ENCODE measurements at places on chromosomes 3 and 15.
A peak's percentile ranks its signal among the peaks of the same experiment; 100 is the strongest.

DNA sequence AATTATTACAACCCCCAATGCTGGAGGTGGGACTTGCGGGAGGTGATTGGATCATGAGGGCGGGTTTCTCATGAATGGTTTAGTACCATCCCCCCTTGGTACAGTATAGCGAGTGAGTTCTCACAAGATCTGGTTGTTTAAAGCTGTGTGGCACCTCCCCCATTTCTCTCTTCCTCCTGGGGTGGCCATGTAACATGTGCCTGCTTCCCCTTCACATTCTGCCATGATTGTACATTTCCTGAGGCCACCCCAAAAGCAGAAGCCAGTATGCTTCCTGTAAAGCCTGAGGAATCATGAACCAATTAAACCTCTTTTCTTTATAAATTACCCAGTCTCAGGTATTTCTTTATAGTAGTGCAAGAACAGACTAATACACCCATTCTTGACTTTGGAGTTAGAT, 20.3 kb upstream of the PROK2 start:
- DNase-seq = peak; percentile 86

- DNase-seq = peak; percentile 18
Measured at GRCh38 chr15:97023488-97023844, 693.0 kb downstream of the NR2F2 start.

DNA sequence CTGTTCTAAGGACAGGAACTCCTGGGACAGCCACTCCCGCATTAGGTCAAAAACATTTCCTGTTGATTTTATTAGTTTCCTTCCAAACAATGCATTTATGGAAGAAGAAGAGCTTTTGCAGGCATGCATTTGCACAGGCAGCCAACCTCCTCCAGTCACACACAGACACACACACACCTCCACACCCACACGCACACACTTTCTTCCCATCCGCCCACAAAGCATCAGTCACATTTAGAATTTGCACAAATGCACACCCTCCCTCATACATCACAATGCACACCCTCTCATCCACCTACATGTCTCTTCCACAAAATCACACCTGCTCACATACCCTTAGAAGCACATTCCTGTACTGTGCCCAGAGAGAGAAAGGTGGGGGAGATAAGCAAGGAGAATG, 4.1 kb upstream of the TYRO3 start:
- no peak for DNase-seq

DNA sequence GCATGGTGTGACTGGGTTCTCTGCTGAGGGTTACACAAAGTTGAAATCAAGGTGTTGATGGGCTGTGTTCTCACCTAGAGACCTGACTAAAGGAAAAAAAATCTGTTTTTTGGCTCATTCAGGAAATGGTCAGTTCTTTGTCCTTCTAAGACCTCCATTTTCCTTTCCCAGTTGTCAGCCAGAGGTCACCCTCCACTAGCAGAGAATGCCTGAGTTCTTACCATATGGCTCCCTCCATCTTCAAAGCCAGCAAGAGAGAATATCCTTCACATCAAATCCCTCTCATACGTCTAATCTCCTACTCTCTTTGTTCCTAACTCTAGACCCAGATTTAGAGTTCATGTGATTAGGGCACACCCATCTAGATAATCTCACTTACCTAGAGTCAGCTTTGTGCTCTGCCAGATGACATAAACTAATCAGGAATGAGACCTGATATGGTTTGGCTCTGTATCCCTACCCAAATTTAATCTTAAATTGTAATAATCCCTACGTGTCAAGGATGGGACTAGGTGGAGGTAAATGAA, 19.4 kb downstream of the ANKRD28 start:
- no peak for DNase-seq

DNA sequence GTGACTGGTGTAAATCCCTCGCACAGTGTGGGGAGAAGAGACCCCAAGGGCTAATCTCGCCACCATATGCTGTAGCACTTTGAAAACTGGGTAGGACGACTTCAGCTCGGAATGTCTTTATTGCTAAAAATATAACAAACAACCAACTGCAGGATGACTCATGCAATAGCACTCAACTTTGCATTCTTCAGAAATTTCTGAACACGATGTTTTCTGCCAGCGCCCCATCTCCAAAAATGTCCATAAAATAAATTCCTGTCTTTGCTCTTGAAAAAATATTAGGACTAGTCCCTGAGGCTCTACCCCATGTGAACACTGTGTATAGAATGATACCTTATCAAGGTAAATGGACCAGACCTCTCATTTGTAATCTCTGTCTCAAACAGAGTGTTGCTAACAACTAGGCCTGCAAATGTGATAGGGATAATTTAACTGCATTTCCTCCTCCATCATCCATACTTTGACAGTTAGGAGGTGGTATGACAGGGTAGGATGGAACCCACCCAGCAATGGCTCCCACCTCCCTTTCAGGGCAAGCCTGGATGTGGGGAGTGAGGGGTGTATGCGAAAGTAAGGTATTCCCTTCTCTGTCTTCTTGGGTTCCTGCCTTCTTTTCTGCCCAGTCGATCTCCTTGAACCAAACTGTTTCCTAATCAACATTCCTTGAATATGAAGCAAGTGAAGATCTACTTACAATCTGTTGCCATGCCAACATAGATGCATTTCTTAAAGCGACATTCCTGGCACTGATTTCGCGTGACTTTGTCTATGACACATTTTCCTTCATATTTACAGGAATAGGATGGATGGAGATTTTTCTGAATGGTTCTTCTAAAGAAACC, 201.1 kb downstream of the NR1D2 start:
- no peak for DNase-seq

DNA sequence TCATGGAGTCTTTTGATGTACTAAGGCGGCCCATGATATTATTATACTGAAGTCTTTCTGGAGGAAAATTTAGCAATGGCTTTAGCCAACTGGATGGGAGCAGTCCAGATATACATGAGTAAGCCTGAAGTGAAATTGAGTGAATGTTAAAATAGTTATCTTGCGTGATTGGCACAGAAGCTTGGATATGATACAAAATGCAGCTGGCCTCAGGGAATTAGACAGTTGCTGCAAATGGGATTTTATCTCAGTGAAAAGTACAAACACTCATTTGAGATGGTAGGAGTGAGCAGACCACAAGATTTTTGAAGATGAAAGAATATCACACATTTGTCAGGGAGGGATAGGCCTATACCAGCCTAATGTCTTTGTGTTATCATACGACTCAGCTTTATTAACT, 8.9 kb downstream of the LMOD3 start:
- no peak for DNase-seq

DNA sequence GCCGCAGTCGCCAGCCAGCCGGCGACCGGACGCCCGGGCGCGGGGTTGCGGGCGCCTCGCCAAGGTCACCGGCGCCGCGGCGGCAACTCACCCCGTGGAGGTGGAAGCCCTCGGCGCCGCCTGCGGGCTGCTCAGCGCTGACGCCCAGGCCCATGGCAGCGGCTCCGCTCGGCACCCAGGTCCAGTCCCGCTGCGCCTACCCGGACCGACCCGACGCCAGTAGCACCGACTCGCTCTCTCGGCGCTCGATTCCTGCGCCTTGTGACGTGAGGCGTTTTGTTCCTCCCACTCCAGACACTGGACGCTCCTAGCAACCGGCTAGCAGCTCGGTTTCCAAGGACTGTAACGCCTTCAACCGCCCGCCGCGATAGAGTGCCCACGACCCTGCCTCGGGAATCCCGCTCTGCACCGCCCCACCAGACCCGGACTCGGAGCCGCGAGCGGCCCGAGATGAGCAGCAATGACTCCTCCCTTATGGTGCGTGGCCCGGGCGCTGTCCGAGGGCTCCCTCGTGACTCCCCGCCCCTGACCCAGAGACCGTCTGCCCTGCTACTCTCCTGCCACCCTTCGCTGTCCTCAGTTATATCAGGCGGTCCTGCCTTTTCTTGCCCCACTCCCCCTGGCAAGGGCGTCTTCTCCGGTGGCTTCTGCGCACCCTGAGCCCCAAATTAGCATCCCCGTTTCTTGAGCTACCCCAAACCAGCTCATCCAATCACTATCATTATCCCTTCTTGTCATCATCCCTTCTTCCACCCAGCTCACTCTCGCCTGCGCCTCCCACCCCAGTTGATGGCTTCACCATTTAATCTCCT, at the start of the genes GORASP1 and TTC21A:
GORASP1 (minus strand) TSS at position 240 of the 812 bp plus-strand sequence; CDS start at position 154, 86 bp downstream.
TTC21A (plus strand) TSS at position 293 of the 812 bp plus-strand sequence; CDS start at position 451, 158 bp downstream.
- peak; percentile 66 for DNase-seq

DNA sequence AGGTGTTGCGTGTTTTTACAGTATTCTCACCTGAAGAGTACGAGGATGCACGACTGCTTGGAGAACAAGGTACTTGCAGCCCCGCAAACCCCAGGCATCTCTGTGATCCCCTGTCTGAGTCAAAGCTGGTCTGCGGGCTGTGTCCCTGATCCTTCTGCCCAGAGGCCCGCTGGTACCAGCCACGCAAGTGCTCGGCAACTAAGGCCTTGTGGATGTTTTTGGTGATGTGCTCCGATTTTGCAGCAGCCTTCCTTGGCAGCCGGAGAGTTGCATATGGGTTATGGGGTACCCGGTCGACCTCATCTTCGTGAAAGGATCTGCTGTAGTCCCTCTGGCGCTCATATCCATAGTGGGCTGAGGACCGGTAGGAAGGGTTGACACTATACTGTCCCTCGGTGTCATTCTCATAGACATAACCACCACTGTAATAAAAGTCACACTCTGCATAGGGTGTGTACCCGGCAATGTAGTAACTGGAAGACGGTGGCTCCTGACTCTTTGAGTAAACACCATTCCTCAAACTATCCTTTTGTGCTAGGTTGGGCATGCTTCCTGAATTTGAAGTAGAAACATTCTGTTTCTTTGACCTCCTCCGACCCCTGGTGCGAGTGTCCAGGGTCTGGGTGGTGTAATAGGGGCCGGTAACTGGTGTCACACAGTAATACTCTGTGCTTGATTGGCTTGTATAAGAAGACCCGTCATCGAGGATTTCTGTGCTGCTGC, 58.6 kb upstream of the LMOD3 start:
- no peak for DNase-seq

DNA sequence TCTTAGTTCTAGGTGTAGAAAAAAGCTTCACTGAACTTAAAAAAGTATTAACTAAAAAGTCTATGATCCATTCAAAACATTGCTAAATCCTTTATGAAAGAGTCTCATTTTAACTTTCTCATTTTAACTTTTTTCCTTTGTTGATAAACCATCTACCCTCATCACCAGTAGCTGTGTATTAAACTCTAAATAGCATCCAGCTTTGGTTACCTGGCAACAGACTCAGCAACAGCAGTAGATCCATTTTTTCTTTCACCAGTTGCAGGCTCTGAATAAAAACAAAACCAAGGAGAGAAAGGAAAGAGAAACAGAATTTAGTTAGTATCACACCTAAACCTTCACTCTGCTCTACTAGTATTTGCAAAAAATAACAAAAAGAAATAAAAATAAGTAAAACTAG, 51.6 kb downstream of the TP53BP1 start:
- no peak for DNase-seq

GRCh38 chr3:159174715-159175692, 373.1 kb downstream of the MFSD1 start:
- no peak for DNase-seq
